ENCODE measurements at places on chromosomes 3 and 15.

DNA sequence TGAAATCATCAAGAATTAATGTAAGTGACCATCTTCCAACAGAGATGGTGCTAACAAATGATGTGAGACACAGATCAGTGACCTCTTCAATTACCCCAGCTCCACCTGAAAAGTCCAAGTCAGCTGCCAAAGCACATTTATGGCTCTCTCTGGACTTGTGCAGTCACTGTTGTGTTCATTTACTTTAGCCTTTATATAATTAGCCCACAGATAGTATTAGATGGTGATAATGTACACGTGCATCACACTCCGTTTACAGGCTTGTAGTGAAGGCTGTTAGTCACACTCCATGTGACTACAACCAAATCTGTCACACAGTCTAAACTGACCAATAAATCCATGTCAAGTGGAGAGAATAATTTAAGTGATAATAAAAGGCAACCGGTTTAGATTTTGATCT, 331.5 kb upstream of the IL12A start:
- no peak for DNase-seq

- no peak for DNase-seq
Observed at GRCh38 chr15:65363306-65363705, 14.5 kb downstream of the IGDCC3 start.

GRCh38 chr3:39139442-39139841, 13.9 kb downstream of the CSRNP1 start:
- no peak for DNase-seq

DNA sequence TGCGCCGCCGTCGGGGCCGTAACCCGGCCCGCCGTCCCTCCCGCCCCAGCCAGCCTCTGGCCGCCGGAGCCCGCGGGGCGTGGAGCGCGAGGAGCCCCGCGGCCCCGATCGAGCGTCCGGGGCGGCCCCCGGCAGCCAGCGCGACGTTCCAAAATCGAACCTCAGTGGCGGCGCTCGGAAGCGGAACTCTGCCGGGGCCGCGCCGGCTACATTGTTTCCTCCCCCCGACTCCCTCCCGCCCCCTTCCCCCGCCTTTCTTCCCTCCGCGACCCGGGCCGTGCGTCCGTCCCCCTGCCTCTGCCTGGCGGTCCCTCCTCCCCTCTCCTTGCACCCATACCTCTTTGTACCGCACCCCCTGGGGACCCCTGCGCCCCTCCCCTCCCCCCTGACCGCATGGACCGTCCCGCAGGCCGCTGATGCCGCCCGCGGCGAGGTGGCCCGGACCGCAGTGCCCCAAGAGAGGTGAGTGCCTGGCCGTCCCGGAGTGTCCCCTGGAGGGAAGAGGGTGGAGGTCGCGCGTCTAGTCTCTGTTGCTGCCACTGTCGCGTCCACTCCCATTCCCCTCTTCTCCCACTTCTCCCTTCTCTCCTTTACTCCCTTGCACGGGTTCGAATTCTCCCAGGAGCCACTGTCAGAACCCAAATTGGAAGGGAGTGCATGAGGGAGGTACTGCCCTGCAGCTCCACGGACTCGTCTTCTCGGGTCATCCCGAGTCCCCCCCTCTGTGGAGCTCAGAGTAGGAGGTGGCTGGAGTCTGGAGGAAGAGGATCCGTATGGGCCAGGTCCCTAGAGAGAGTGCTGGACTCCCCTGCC, 585 bp downstream of the CSK start:
- no peak for DNase-seq

- DNase-seq = peak; percentile 40
Observed at GRCh38 chr3:128310286-128311058, 156.2 kb downstream of the DNAJB8 start.

- no peak for DNase-seq
Observed at GRCh38 chr3:177615015-177615414, 417.7 kb upstream of the TBL1XR1 start.

DNA sequence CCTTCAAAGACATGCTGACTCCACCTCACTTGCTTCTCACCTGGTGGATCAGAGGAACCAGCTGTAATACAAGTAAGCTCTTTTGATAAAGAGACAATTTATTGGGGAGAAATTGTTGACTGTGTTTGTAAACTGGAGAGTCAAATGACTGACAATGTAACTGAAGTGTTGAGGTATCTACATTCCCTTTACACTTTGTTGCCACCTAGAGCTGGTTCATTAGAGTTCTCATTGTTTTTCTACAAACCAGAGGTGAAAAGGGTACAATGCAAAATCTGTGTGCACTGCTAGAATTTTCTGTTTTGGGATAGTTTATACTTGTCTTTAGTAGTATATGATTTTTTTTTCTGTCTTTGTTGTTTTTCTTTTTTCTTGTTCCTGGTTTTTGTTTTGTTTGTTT, 8.7 kb upstream of the LRRC58 start:
- DNase-seq = no peak

GRCh38 chr15:95368191-95368590, 962.3 kb upstream of the NR2F2 start:
- DNase-seq = no peak

DNA sequence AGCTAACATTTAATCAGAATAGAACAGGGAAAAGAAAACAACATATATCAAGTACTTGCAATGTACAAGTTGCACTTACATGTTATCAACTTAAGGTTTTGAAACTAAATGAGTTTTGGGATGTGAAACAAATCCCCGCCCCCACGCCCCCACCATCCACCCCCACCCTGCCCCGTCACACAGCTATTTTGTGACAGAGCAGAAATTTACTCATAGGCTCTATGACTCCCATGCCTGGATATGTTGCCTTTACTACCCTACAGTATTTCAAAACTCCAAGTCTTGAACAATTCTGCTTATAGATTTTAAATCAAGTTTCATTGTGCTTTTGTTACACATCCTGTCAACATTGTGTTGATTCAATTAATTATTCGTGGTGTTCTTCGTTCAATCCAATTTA, 18.1 kb upstream of the IL1RAP start:
- no peak for DNase-seq

DNA sequence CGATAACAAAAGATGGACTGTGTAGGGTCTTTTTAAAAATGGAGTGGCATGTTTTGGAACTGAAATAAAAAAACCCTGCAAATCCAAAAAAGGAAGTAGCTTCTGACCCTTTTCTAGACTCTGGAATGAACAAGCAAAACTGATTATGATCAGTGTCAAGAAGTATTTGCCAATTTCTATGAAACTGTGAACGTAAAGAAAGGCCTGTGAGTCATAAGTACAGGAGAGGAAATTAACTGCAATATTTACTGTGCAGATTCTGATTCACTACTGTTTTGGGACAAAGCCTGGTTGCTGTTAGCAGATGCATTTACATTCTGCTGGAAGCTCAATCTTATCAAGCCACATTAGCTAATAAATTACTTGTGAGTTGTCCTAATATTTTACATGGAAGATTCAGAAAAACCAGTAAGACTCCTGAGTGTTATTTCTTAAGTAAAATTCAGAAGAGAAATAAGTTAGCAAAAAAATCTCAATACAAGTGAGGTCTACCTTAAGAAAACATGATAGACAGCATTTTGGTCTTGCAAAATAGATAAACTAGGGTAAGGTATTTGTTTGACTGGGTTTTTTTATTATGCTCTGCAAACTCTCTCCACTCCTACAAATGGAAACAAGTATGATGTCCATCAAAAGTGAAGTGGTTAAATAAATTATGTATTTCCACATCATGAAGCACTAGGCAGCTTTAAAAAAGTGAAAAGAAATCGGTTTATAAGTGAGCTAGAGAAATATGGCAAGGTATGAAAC, 90.2 kb upstream of the LMOD3 start:
- DNase-seq = no peak

- DNase-seq = no peak
Observed at GRCh38 chr15:89985111-89985510, 16.0 kb upstream of the ZNF710 start.

DNA sequence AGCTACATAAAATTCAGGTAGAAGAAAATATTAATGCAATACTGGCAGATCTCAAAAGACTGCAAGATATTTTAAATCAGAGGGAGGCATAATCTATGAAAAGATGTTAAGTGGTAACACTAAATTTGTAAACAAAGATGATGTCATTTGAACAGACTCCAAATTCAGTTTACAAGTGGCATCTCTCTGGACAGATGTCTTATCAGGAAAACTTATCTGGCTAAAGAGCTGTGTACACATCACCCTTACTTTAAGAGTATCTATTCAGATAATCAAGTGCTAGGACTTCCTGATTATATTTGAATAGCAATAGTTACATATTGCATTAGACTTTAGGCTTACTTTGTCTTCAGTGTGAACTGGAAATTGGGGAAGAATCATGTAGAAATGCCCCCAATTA, 231.5 kb downstream of the WDR72 start:
- DNase-seq = no peak

GRCh38 chr3:53707222-53707621, 139.0 kb downstream of the CHDH start:
- DNase-seq = no peak

GRCh38 chr3:38827791-38828190, 11.8 kb upstream of the SCN10A start:
- DNase-seq = no peak

DNA sequence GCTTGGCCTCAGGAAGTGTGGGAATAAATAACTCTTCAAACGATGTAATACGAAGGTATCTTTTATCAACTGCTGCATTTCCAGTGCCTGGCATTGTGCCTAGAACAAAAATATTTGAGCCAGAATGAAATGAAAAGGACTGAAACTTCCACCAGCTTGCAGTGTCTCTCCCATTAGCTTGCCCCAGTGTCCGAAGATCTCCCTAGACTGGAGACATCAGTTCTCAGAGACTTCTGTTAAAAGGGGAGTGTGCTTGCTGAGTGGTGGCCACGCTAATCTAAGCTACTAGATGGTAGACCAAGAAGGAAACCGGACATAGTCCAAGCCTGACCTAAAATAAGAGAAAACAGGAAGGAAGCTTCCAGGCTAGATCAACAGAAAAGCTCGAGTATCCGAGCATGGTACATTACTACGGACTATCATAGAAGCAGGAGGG, 28.6 kb downstream of the KCNAB1 start:
- no peak for DNase-seq

DNA sequence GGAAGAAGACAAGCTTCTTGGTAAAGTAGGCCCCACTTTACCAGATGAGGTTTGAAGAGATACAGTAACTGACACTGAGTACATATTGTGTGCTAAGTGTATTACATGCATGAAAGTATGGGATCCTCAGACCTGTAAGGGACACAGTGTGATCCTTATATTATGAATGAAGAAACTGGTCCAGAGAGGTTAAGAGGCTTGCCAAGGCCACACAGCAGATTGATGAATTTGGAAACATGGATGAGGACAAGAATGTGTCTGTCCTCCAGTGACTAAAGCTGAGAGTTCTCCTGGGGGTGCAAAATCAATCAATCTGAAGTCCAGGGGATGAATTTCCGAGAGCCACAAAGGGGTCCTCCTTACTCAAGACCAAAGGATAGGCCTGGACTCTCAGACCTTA, 31.4 kb upstream of the MRPS22 start:
- DNase-seq = no peak

- DNase-seq = no peak
Observed at GRCh38 chr3:112365636-112366035, 32.7 kb downstream of the CD200 start.

- DNase-seq = no peak
Observed at GRCh38 chr3:8851703-8852102, 82.3 kb upstream of the OXTR start.

DNA sequence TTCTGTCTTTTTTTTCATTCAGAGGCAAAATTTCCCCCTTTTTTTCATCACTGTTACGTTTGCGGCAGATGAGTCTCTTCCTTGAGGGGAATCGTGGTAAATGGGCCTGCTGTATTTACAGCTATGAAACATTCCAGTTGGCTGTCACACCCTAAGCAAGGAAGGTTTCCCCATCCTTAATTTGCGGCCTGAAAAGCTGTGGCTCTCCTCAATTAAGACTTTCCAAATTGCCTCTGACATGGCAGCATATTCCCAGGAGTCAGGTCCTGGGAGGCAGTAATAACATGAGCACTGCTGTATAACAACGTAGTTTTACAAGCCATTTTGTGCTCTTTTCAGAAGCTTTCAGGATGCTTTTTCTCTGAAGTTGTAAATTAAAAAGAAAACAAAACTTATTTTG, 420.9 kb downstream of the LPP start:
- no peak for DNase-seq

DNA sequence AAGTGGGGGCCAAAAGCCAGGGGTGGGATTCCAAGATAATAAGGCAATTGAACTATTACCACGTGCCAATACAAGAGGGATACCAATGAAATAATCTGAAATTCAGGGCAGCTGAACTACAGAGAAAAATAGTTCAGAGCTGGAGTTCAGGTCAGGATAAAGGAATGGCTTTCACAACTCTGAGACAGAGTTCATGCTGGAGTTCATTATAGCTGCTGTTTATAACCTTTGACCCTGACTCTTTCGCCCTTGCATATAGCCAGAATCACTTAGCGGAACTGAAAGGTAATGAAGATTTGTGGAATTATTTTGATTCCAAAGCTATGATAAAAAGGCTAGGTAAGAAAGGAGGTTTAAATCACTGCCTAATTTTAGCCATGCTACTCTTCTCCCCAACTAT, 55.5 kb upstream of the LRRN1 start:
- no peak for DNase-seq

DNA sequence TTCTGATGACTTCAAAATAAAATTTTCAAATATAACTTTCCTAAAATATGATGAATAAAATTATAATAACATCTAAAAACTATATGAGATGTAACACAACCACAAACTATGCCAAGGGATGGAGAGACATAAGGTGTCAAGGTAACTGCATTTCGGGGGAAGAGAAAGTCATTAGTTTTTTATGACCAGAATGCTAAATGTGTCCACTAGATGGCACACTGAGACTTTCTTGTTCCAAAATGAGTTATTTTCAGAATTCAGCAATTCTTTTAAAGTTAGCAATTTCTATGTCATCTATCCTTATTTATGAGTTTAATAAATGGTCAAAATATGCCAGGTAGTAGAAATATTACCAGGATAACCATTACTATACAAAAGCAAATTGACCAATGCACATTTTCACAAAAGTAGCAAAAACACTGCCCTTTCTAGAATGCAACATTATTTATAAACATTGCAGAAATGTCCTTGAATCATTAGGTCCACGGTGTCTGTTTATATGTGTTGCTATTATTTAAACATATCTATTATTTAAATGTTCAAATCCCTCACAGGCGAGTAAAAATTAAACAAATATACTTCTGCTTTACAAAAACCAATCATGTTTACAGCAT, 374.2 kb downstream of the PLCL2 start:
- DNase-seq = no peak

- no peak for DNase-seq
Observed at GRCh38 chr15:80568298-80568697, 126.8 kb upstream of the ABHD17C start.

- DNase-seq = no peak
Observed at GRCh38 chr3:64174328-64174727, 50.9 kb downstream of the PRICKLE2 start.

GRCh38 chr15:77466521-77466920, 45.8 kb downstream of the HMG20A start:
- no peak for DNase-seq

All from left forelimb (tissue), 1 donor.